ENCODE measurements at places on chromosomes 13 and 19.

- no peak for DNase-seq
Measured at GRCh38 chr19:29285878-29286277, 72.9 kb upstream of the UQCRFS1 start.

- DNase-seq = no peak
Measured at GRCh38 chr13:85666356-85666755, 132.9 kb downstream of the SLITRK6 start.

DNA sequence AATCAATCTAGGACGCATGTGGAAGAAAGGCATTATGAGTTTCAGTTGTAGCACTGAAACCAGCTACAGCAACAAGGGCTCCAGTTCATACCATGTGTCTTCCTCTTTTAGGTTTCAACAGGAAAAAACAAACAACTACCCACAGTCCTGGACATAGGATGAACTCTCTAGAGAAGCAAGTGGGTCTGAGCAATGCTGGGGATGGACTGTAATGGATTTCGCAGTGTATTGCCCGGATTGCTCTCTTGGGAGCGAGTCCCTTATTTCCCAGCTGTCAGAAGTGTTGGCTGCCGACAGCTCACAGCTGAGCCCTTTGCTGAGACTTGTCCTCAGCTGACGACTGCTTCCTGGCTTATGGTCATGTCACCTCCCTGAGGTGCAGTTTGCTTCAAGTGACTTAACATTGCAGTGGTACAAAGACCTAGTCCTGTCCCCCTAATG lies 12.1 kb upstream of the MYCBP2 start:
- DNase-seq = no peak

- DNase-seq = no peak
Measured at GRCh38 chr13:86445672-86446071, 646.5 kb upstream of the SLITRK6 start.

GRCh38 chr19:5314012-5314906 lies 26.4 kb downstream of the PTPRS start:
- DNase-seq = no peak
